Type B pancreatic cell (in vitro differentiated cells): ENCODE measurements at places on chromosomes 2 and 18.

DNA sequence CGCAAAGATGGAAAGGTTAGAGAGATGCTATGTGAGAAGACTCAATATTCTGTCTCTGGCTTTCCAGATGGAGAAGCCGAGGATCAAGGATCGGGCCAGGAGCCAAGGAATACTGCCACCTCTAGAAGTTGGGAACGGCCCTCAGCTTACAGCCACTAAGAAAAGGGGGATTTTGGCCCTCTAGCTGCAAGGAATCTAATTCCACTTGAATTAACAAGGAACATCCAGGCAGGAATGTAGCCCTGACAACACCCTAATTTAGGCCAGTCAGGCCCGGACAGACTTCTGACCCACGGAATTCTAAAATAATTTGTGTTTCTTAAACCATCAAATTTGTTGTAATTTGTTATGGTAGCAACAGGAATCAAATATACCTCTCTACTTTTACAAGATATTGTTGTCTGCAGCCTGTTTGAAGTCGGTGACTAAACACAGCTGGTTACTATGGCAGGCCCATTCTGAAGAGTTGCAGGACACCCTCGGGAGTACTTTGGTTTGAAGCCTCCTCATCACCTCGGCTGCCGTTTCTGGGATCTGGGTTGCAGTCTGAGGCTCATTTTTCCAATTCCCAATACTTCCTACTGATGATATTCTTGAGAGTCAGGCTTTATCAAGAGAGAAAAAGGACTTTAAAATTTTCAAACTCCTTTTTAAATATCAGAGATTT lies 1131.2 kb downstream of the TSN start:
- no peak for DNase-seq

GRCh38 chr2:44826601-44827000 lies 114.9 kb upstream of the SIX3 start:
- no peak for DNase-seq

GRCh38 chr2:204086167-204086566 lies 149.6 kb downstream of the ICOS start:
- no peak for DNase-seq

- DNase-seq: no peak
Observed at GRCh38 chr18:61651880-61652268, 240.9 kb downstream of the RNF152 start.

DNA sequence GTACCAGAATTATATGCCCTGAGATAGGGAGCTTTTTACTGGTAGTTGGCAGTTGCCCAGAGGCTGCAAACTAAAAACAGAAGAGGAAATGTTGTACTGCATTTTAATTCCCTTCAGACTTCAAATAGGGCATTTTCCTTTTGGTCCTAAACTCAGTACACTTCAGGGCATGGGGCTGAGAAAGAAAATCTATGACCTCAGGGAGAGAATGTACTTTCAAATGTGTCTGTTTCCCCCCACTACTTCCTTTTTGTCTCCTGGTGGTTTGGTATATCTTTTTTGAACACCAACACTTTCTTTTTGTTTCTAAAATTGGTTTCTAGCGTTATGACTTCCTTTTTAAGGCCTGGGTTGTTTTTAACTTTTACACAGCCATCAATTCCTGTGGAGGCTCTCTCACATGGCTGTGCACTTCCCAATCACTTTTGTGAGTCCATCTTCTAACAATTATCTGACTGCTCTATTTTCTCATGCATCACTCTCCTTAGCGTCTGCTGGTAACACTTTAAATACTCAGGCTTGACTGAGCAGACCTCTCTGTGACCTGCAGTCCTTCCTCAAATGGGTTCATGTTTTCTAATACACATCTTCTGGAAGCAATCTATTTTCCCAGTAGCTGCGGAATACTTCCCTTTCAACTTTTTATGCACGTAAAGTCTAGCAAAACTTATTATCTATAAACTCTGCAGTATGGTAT lies 596.0 kb downstream of the LRP1B start:
- DNase-seq: no peak

- DNase-seq: no peak
Observed at GRCh38 chr2:12259493-12259892, 457.2 kb upstream of the TRIB2 start.
